NCI-H510A (cell line): ENCODE measurements at places on chromosomes 6 and 20.

DNA sequence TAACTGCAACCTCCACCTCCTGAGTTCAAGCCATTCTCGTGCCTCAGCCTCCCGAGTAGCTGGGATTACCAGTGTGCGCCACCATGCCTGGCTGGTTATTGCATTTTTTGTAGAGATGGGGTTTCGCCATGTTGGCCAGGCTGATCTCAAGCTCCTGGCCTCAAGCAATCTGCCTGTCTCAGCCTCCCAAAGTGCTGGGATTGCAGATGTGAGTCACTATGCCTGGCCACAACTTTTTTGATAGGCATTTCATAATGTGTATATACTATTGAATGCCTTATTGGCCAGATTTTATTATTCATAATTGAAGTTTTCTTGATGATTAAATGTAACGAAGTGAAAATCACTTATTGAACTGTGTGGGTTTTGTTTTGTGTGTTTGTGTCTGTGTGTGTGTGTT lies 27.9 kb downstream of the FIG4 start:
- DNase-seq = no peak

GRCh38 chr6:168239044-168239773 lies 80.4 kb downstream of the DACT2 start:
- DNase-seq = no peak

- DNase-seq = peak; percentile 34
These were observed 37.6 kb downstream of the ZMYND8 start for GRCh38 chr20:47318586-47319516.

GRCh38 chr6:25354078-25354932 lies 75.1 kb downstream of the CARMIL1 start:
- no peak for DNase-seq

- no peak for DNase-seq
These were observed 38.5 kb downstream of the TPD52L1 start for GRCh38 chr6:125191916-125192609.

GRCh38 chr6:34324738-34325444 lies 67.6 kb downstream of the NUDT3 start:
- DNase-seq = peak; percentile 84

DNA sequence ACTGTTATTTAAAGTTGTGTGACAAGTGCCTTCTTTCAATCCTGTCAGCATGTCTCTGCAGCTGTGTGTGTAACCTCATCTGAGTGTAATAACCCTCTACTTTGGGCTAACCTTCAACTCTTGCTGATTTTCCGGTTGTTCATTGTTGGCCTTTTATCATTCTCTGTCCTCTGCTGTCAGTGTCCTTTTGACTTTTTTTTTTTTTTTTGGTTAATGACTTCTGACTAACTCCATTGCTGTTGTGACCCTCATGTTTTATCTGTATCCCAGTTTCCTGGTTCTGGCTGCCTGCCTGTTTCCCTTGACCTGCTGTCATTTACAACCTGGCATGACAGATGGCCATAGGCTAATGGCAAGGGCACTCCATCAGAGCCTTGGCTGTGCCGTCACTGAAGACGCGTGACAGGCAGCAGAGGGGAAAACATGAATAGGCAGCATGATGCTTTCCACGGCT lies 145.7 kb upstream of the MAN1A1 start:
- DNase-seq = peak; percentile 40

GRCh38 chr20:51404297-51405060 lies 138.0 kb downstream of the NFATC2 start:
- no peak for DNase-seq

GRCh38 chr6:43075670-43076463 lies at the start of gene PTK7:
Gene PTK7, plus strand, starts transcription at chr6:43076314. Its CDS starts 175 bp downstream, at chr6:43076489.
- DNase-seq = peak; percentile 82

- no peak for DNase-seq
These were observed 36.1 kb downstream of the ELOVL2 start for GRCh38 chr6:11007715-11008608.

DNA sequence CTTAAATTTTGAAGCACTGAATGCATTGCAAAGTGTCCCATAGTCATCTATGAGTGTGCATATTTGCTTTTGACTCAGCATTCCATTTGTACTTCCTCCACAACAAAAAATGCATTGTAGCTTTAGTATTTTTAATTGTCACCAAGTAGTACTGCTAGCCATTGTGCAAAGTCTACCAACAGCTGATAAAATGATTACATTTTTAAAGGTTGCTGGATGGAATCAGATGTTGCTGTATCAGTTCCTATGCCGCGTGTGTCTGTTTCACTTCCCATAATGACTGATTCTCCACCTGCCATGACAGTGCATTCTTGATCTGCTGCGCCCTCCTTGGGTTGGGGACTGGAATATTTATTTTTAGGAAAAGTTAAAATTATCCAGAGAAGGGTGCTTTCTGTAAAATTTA lies 41.2 kb downstream of the SLX4IP start:
- no peak for DNase-seq

DNA sequence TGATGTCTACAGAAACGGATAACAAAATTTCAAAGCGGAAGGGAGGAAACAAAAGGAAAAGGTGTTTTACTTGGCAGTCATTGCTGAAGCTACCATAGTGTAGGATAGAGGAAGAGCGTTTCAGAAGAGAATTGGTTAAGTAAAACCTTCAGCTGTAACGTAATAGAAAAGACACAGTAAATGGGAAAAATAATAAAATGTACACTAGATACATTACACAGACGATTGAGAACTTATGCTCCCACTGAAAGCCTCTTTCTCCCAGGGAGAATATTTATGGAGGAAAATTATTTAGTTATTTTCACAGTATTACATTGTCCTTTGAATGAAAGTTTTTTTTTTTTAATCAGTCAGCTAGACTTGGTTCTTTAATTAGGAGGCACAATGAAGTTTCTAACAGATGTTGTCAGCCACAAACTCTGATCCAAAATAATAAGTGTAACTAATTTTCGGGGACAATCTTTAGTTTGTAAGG lies 90.7 kb upstream of the PRDM1 start:
- DNase-seq = no peak

DNA sequence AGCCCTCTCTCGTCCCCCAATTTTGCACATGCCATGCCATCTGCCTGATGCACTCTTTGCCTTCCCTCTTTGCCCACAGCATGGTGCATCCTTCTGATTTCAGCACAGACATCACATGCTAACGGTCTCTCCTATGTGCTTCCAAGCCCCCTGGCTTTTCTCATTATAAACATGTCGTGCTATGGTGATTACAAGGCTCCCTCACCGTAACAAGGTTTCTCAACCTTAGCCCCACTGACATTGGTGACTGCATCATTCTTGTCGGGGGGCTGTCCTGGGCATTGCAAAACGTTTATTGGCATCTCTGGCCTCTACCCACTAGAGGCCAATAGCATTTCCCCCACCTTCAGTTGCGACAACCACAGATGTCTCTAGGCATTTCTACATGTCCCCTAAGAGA lies 187.2 kb downstream of the TFAP2C start:
- no peak for DNase-seq

DNA sequence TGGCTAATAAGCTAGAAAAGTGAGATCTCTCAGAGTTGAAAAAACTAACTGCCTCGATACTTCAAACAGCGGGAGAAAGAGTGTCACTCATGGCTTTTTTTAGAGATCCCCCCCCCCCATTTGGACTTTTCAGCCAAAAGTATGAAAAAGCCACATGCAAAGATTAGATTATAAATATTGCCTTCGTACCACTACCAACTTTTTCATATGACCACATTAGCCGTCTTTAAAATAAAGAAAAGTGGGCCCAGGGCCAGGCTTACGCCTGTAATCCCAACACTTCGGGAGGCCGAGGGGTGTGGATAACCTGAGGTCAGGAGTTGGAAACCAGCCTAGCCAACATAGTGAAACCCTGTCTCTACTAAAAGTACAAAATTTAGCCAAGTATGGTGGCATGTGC lies 4.4 kb downstream of the PGK2 start:
- no peak for DNase-seq

DNA sequence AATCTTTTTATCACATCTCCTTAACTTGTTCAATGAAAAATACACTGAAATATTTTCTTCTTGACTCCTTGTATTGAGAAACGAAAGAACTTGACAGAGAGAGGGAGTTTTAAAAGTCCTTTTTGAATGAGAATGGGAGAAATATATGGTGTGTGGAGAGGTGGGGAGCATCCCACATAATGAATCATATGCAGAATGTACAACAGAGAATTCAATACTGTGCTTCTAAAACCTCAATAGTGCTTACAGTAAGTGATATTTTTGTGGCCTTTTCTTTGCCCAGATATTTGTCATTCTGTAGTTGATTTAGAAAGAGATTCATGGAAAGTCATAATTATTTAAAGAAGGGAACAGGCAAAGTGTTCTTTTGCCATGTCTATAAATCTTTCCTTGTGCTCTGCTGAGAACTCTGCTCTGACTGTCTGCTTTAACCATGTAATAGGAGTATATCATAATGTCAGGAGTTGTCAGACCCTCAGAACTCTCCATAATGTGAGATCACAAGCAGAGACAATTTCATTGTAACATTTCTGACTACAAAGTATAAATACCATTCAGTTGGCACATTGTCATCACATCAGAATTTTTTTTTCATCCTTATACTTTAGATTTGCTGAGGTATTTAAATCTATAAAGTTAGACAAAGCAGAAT lies 32.8 kb upstream of the HS3ST5 start:
- DNase-seq = no peak

- DNase-seq = no peak
These were observed 56.4 kb downstream of the NRN1 start for GRCh38 chr6:5950361-5950785.

DNA sequence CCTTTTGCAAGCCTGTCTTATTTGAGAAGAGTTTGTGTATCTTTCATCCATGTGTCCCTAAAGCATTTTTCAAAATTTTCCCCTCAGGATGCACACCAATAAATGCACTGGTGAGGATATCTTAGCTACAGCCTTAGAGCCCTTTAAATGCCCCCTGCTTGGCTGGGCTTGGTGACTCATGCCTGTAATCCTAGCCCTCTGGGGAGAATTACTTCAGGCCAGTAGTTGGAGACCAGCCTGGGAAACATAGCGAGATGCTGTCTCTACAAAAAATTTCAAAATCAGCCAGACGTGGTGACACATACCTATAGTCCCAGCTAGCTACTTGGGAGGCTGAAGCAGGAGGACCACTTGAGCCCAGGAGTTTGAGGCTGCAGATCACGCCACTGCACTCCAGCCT lies 33.8 kb upstream of the PLCB4 start:
- DNase-seq = no peak

GRCh38 chr6:43242908-43243663 lies at the start of gene TTBK1:
Gene TTBK1, plus strand, starts transcription at chr6:43243481. Its CDS starts 3,180 bp downstream, at chr6:43246661.
- peak; percentile 64 for DNase-seq

- DNase-seq = no peak
These were observed 2.3 kb upstream of the NKX2-2 start for GRCh38 chr20:21516180-21516567.

- DNase-seq = no peak
These were observed 227.7 kb upstream of the RNF24 start for GRCh38 chr20:4243071-4243470.

DNA sequence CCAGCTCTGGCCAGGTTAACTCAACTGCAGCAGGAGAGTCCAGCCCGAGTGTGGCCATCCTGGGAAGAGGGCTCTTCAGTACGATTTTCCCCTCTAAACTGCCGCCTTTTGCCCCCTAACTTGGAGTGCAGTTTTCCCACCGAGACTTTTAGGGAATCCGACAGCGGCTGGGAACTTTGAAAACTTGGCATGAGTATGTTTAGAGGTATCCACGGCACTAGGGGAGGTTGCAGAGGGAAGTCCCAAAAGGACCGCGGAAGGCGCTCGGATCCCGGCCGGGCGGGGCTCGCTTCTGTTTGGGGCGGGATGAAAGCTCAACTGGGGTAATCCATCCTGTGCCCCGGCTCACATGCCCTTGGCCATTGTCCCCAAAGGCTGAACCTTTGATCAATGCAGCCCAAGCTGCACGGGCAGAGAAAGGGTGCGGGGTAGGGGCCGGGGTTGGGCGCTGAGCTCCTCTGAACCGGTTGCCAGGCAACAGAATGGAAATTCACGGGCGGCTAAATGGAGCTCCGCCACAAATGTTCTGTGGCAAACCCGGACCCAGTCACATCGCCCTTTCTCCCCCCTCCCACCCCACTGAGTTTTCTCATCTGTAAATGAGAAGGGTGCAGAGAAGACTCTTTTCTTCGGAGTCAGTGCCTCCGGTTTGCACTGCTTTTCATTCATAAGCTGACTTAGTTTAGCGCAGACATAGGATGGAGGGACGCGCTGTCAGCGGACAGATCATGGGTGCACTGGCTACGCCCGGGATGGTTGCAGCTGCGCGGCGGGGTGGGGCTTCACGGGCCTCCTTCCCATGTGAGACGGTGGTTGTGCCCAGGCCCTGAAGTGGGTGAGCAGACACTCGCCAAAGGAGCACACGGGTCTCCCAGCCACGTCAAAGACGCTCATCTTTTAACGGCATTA lies 2.3 kb downstream of the BMP6 start:
- no peak for DNase-seq

- DNase-seq = no peak
These were observed 25.7 kb downstream of the TCF15 start for GRCh38 chr20:584161-584970.

DNA sequence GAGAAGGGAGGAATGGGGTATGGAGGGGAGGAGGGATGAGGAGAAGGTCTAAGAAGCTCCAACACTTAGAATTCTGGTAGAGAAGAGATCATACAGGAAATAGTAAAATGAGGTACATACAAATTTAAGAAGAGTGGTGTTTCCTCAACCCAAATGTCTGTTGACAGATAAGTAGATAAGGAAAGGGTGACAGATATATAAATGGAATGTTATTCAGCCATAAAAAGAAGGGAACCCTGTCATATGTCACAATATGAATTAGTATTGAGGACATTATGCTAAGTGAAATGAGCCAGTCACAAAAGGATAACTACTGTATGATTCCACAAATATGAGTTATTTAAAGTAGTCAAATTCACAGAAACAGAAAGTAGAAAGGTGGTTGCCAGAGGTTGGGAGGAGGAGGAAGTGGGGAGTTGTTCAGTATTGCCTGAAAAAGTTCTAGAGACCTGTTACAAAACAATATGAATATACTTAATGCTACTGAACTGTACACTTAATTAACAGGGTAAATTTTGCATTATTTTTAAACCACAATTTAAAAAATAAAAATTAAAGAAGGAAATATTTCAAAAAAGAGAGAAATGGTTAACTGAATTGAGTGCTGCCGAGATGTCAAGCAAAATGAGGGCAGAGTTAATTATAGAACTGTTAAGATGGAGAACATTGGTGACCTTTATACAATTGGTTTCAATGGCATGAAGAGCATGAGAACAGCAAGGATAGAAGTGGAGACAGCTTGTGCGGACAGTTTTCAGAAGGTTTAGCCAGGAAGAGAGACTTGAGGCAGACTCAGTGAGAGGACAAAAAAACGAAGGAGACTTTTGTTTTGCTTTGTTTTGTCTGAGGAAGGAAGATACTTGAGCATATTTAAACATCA lies 47.6 kb upstream of the ADGRF4 start:
- DNase-seq = no peak

- DNase-seq = no peak
These were observed 62.1 kb downstream of the BMP2 start for GRCh38 chr20:6829510-6830116.
